Stimulated activated CD4-positive, alpha-beta T cell treated with anti-CD3 and anti-CD28 coated beads, Interleukin-1b, Interleukin-23, amount 100 ng/mL, for 1 hour (primary cell): ENCODE measurements at places on chromosomes 5 and 9.

DNA sequence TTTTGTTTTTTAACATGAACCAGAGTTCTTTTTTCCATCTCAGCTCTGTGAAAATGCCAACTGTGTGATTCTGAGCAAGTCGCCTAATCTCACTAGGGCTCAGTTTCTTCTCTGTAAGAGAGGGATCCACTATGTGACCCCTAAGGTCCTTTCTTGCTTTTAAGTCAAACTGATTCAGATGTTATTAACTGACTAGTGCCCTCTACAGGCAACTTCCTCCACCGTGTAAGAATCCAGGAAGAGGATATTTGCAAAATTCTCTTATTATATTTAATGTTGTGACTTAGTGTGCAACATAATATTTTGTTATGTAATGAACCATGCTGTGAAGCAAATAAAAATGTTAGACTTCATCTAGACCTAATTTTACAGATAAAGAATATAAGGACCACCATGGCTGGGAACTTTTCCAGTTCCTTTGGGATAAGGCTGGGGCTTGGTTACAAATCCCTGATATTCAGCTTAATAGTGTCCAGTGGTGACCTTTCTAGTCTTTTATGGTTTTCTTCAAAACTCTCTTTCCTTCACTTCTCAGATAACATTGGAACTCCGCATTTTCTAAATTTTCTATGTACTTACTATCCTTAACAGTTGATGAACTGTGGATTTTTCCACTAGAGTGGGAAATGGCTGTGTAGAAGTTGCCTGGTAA lies 244.7 kb downstream of the PIK3R1 start:
- DNase-seq = peak; percentile 16

DNA sequence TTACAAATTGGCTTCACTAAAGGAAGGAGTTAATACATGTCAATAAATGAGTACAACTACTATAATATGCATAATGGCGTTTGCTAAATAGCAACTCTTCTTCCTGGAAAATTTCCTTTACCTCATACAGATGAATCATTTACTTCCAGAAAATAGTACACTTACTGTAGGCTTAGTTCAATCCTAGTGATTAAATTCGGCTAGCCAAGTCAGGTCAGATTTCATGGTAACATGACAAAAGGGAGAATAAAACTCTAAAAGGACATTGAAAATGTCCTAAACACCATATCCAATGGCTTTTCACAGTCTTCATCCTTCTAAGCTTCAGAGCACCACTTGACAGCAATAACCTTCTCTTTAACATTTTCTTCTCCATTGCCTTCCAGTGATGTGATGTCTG lies 42.1 kb upstream of the ZFAND5 start:
- DNase-seq = no peak

GRCh38 chr9:88060746-88061145 lies 77.5 kb downstream of the SPATA31C2 start:
- no peak for DNase-seq

- peak; percentile 10 for DNase-seq
Observed at GRCh38 chr5:109690242-109690974, 681 bp downstream of the MAN2A1 start.

DNA sequence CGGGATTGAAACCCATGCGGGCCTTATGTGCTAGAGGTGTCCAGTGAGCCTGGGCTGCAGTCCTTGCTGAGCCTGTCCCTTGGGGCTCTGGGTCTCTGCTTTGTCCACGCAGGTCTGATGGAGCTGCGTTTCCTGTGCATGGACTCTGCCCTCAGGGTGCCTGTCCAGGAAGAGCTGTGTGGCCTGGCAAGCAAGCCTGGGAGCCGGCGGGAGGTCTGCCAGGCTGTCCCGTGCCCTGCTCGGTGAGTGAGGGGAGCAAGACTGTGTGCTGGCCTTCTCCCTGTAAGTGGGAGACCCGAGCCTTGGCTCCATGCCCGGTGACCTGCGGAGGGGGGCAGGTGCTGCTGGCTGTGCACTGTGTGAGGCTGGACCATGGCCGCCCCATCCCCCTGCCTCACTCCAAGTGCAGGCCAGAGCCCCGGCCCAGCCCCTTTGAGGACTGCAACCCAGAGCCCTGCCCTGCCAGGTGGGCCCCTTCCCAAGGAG lies 11.2 kb upstream of the CACFD1 start:
- no peak for DNase-seq
